ENCODE measurements at places on chromosomes 16 and 17. TPM values are rescaled to one million over a fixed set of nuclear protein-coding genes. Genes with fewer than 3 reads are reported as not detected.

GRCh38 chr16:83247767-83248372 lies 559.9 kb upstream of the HSBP1 start:
- DNase-seq: no peak

- DNase-seq: no peak
These were observed 3.2 kb upstream of the HOXB9 start for GRCh38 chr17:48629411-48629759.

- DNase-seq: no peak
These were observed 23.6 kb downstream of the SIAH1 start for GRCh38 chr16:48361540-48362144.

DNA sequence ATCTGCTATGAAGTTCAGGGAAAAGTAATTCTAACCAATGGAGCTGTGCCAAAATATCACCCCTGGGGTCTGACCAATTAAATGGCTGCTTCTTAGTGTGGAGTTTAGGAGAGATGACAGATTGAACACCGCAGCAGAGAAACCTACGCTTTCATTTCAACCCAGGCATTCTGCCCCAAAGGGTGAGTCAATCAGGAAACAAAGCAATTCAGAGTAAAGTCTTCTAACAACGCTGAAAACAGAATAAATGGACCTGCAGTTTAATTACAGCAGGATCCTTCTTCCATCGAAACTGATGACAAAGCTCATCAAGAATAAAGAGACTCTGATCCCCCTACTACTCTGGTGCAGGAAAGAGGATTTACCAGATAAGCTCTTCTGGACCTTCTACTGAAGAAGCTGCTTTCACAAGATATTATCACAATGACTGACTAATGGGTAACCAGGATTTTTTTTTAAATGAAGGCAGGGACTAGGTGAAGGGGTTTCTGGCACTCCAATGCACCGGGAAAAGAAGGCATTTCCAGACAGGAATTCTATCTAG lies 16.7 kb downstream of the RFFL start:
- DNase-seq: no peak

DNA sequence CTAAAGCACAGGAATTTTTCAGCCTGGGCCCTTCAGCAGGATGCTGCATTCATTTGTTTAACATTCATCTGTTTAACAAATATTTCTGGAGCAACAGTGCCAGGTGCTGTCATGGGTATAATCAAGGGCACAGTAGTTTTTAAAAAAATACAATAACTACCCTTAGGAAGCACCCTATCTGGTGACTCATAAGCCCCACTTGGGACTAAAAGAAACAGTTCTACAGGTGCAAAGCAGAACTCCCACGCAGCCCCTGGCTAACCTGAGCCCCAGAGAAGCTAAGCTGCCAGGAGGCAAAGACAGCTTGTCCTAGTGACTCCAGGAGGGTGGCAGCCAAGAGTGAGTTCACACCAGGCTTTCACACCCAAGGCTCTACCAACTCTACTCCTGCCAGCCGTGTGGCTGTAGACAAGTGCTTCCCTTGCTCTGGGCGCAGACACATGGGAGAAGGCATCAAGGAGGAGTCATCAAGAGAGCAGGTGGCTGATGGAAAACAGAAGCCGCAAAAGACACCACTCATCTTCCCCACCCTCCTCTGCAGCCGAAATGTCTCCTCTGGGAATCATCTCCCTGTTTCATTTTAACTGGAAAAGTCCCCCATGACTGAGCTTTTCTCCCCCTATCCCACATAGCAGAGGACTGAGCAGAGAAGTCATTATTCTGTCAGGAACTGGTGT lies 14.4 kb downstream of the CUEDC1 start:
- no peak for DNase-seq

DNA sequence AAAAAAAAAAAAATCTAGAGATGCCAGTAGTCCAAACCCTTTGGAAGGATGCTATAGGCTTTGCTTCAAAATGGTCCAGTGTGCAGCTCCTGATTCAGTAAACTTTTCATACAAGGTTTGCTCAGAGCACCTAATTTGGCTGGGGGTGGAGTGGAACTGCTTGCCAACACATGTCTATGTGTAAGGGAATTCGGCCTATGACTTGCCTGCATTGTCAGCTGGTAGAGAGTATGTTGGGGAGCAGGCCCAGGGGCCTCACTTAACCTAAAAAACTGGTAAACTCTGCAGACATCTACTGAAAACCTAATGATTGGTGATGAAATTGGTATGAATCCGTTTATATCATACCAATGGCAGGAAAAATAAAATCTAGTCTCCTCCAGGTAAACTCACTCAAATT lies 1.5 kb upstream of the MFSD6L start:
- DNase-seq: no peak

DNA sequence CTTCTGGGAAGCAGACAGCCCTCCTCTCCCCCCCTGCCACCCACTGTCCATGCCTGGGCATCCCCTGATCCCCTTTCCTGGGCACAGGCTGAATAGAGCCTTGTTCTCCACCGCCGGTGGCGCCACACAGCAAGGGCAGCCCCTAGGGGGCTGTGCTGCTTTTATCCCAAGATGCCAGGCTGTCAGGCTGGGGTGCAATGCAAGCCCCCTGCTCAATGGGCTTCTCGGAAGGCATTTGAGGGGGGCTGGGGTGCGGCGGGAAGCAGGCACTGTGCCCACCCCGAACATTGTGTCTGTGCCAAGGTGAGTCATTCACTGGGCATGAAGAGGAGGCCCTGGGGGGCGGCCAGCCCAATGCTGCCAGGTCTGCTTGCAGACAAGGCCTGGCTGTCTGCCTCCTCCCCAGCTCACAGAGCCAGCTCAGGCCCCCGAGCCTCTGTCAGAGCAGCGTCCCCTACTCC lies 1.5 kb upstream of the GFAP start:
- DNase-seq: no peak

- DNase-seq: no peak
These were observed 12.8 kb downstream of the LRRC36 start for GRCh38 chr16:67339453-67339852.

- peak; percentile 88 for DNase-seq
These were observed at the start of gene ATP6V0A1 for GRCh38 chr17:42458497-42459255. ATP6V0A1 (plus strand) TSS chr17:42458878; CDS start chr17:42460895, 2,017 bp downstream.

GRCh38 chr17:74868251-74868907 lies 4.4 kb downstream of the FDXR start:
- DNase-seq: no peak

GRCh38 chr17:32117399-32117798 lies 24.9 kb upstream of the RHOT1 start:
- DNase-seq: no peak

- DNase-seq: no peak
These were observed 36.8 kb upstream of the DLX4 start for GRCh38 chr17:49932138-49932723.

DNA sequence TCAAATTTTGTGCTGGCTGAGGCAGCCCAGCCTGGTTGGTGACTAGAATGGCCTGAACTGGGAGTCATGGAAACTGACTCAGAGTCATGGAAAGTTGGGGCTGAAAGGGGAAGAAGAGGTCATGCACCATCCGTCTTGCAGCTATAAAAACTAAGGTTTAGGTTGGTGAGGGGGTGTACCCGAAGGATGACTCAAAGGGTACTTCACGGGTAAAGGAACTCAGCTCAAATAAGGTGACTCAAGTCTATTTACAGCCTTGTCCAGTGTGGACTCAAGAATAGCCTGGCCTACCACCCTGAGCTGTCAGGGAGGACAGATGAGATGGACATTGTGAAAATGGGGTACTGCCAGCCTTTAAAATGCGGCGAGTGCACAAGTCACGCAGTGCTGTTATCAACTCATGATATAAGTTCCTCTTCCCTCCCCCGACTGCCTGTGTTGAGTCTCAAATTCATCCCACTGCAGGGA lies 18.6 kb downstream of the CD300LB start:
- no peak for DNase-seq

DNA sequence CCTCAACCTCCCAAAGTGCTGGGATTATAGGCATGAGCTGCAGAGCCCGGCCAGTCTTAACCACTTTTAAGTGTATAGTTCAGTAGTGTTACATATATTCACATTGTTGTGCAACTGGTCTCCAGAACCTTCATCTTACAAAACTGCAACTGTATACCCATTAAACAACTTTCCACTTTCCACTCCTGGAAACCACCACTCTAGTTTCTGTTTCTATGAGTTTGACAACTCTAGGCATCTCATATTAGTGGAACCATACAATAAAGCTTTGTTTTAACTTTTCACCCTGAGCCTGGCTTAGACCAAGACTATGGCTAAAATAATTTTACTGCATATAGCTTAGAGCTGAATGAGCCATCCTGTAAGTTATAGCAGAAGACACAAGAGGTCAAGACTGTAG lies 108.0 kb upstream of the GOT2 start:
- DNase-seq: no peak

- DNase-seq: no peak
These were observed 30.5 kb downstream of the CYTH1 start for GRCh38 chr17:78751447-78752161.

DNA sequence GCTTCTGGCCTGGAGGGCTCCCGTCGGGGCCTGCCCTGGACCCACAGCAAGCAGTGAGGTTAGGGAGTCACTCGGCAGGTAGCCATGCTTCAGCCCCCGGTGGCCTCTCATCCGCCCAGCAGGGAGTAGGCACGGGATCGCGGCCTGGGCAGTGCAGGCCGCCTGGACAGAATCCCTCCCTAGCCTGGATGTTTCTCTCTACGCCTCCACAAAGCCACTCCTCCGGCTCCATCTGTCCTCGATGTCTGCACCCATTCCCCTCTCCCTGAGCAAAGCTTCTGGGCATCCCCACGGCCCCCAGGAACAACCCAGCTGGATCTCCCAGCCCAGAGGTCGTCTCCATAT lies 145.2 kb downstream of the RBFOX3 start:
- no peak for DNase-seq

DNA sequence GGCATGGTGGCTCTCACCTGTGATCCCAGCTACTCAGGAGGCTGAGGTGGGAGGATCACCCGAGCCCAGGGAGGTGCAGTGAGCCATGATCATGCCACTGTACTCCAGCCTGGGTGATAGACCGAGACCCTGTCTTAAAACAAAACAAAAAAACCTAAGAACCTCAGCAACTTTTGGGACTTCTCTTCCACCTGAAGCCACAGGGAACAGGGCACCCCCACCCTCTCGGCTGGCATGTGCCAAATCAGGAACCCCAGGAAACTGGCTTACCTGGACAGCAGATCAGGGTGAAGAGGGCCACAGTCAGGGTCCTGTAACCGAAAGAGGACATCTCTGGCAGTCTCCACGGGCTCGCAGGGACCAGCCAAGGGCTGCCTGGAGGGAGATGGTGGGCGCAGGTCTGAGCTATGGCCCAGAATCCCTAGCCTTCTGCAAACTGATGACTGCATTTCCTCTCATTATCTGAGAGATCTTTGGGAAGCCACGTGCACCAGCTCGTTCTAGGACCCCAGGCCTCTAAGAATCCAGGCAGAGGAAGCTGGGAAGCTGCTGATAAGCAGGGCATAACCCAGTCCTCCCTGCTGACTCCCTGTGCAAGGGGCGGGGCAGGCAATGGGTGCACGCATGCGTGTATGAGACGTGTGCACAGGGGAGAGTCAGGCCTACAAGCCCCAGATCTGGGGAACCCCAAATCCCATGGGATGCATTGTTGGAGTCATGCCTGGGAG lies 8.4 kb downstream of the PRR29 start:
- no peak for DNase-seq

GRCh38 chr17:16325964-16326363 lies 27.3 kb downstream of the CENPV start:
- DNase-seq: no peak

DNA sequence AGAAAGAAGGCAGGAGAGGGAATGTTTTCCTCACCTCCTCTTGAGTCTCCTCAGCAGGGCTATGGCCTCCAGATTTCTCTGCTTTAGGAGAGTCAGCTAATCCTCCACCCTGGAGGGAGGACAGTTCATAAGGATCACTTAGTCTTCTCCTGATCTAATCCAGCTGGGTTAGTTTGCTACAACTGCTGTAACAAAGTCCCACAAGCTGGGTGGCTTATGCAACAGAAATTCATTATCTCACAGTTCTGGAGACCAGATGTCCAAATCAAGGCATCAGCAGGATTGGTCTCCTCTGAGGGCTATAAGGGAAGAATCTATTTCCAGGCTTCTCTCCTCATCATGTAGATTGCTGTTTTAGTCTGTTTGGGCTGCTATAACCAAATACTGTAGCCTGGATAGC lies 40.6 kb upstream of the XYLT1 start:
- peak; percentile 1 for DNase-seq

DNA sequence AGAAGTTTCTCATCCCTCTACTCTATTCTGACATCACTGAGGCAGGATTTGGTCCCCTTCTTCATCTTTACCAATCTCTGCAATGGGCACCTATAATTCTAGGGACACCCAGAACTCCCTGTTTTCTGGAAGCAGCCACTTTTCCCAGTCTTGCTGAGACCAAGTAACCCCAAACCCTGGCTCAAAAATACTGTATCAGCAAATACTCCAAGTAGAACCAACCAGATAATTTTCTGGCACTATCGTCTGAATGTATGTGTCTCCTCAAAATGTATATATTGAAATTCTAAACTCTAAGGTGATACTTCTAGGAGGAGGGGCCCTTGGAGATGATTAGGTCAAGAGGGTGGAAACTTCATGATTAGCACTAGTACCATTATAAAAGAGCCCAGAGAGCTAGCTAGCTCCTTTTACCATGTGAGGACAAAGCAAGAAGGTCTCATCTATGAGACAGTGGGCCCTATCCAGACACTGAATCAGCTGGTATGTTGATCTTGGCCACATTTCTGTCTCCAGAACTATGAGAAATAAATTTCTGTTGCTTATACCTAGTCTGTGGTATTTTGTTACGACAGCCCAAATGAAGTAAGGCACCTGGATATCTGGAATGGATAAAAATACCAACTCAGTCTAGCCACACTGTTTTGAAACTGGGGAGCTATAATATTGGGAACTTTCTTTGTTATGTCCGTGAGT lies 464.4 kb downstream of the CDH11 start:
- no peak for DNase-seq

DNA sequence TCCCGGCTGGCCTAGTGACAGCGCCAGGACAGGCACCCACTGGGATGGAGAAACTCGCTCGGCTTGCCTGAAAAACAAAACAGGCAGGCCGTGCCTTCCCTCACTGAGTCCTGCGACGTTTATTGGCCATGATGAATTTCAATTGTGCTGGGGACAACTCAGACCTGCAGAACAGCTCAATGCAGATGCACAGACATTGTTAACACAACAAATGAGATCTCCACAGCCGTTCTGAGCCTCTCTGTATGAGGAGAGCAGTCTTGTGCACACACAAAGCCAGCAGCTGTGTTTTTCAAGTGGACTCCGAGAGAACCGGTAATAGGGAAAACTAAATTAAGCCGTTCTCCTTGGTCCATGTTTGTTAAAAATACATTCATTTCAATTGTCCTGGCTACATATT lies 15.9 kb downstream of the SHISA6 start:
- DNase-seq: no peak

GRCh38 chr17:29140631-29141513 lies 39.3 kb downstream of the MYO18A start:
- no peak for DNase-seq

CDYL2 gene
- polyA plus RNA-seq: 4.6 TPM

TVP23A gene
- polyA plus RNA-seq: 7.9 TPM

MLX gene
- 37.5 TPM for polyA plus RNA-seq

ARL5C gene
- 0.66 TPM for polyA plus RNA-seq

ST6GALNAC1 gene
- polyA plus RNA-seq: 4.2 TPM

NT5C3B gene
- 105 TPM for polyA plus RNA-seq

RNU2-1 gene
- not detected for polyA plus RNA-seq

Data from right lung (tissue), 10 donors.